Activated CD4-positive, alpha-beta T cell treated with anti-CD3 and anti-CD28 coated beads for 4 hours (primary cell): ENCODE measurements at places on chromosomes 2 and 18.

- DNase-seq = no peak
These were observed 4.8 kb upstream of the IMPA2 start for GRCh38 chr18:11976315-11977152.

DNA sequence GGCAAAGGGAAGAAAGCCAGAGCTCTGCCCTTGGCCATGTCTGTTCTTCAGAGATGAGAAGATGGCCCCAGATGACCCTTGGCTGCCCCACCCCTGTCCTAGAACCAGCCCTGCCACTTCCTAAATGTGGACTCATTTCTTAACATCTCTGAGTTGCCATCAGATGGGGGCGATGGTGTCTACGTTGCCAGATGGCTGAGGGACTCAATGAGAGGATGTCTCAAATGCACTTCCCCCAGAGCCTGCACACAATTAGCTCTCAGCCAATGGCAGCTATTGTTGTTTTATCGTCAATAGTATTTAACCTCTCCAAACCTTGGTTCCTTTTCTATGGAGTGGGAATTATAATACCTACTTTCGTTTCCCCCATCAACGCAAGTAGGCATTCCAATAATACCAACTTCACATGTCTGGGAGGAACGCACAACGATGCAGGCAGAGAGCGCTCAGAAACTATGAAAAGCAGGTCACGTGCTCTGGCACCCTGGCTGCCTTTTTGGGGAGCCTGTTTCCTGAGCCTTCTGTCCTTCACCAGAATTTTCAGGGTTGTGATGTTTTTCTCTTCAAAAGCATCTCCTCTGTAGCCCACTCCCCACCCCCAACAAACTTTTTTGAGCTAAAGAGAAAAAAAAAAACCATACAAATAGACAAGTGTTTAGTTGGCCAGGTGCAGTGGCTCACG lies 100.3 kb downstream of the MCFD2 start:
- DNase-seq = no peak

DNA sequence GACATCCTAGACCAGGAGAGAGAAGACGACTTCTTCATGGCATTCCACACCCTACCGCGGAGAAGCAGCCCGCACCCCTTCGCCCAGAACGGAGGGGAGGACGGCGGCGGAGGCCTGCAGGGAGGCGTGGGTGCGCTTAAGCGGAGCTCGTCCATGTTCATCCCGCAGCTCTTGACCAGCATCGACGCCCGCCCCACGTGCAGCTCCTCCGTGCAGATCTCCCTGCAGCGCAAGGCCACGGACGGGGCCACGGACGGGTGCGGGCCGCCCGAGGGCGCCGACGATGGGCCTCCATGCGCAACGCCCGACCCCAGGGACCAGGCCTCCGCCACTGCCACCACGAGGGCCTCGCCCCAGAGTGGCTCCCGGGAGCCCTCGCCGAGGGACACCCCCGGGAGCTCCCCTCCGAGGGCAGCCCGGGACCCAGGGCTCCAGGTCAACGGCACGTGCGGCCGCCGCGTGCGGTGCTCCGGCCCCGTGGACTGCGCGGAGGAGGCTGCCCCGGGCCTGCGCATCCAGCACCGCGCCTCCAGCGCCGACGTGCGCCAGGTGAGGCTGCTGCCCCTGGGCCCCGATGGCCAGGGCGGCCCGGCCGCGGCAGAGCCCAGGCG lies 211.8 kb downstream of the NEDD4L start:
- DNase-seq = no peak

- no peak for DNase-seq
These were observed 73.6 kb downstream of the MAIP1 start for GRCh38 chr2:200028998-200029397.

GRCh38 chr2:28377984-28378678 lies 14.5 kb upstream of the FOSL2 start:
- DNase-seq = no peak

DNA sequence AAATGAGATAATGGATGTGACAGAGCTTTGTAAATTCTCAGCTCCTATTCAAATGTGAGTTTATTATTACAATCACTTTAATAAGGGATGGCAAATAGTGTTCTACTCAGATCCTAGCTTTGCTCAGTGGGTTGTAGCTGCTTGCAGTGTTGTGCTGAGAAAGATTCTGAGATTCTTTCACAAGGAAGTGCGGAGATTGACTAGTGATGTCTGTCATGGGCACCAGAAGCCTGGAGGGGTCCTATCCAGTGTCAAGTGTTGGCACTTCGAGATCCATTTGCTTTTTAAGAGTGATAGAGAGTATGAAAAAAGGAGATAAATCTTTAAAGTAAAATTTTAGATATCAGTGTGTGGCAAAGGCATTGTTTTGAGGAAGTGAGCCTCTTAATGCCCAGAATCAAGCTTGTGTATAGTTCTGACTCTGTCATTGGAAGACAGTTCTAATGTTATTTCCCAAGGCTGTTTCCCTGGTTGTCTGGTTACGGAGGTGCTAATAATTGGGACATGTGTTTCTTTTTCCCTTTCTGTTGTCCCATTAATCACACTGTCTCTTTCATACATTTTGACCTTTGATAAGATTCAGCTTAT lies 181.7 kb upstream of the SPRED2 start:
- no peak for DNase-seq

DNA sequence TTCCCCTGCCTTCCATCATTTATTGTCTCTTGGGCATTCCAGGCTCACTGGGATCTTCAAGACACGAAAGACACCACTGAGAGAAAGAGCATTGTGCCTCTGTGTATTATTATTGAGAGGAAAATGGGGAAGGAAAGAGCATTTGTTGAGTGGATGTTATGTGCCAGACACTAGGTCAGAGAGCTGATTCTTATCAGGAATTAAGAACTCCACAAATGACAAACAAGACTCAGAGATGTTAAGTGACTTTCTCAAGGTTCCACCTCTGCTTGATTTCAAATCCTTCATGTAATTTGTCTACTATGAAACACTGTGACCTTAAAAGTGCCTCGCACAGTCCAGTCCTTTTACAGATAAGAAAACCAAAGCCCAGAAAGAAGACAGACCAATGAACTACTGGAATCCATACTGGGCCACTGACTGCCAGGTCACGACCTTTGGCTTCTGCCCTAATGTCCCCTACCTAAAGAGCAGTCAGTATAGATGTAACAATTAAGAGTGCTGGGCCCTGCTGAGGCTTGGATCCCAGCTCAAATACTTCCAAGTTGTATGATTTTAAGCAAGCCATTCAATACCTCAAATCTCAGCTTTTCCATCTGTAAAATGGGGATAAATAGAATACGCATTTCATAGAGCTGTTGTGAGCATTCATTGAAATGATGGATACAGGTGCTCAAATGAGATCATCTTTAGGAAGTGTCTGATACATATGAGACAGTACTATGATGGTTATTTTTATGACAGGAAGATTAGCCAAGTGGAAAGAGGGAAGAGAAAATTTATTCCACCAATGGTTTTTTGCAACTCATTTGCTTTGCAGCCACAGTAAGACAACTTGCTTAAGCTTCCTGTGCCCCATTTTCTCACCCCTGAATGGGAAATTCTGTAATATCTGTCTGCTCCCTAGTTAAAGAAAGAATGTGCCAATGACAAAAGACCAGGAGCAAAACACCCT lies 10.9 kb downstream of the KLF7 start:
- no peak for DNase-seq

DNA sequence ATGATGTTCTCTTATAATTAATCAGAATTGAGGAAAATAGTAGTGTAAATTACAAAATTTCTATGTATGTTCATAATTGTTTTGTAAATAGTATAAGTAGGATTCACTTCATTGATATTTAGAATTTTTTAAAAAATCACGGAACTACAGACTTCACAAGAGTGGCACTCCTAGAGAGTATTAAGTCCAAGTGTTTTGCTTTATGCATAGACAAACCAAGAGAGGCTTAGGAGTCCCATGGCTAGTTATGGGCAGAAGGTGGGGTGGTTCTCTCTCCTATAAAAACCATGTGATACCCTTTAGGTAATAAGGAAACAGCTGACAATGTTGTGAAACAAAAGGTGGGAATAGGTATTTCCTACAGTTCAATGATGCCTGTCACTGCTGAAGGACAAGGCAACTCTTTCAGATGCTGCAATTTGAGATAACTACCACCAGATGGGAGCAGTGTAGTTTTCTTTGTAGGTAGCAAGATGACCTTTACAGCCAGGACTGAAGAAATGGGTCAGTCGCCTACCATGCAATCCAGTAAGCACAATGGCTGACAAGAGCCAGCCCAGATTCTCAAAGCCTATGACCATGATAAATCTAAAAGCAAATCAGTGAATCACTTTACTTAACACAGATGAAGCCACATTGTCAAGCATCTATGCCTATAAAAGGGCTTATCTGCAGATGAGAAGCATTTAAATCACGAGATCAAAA lies 83.9 kb downstream of the AAK1 start:
- DNase-seq = no peak

- DNase-seq = no peak
These were observed 15.8 kb upstream of the SFXN5 start for GRCh38 chr2:73087311-73087710.

GRCh38 chr2:144514616-144515091 lies 5.3 kb downstream of the ZEB2 start:
- no peak for DNase-seq

GRCh38 chr2:26424221-26424620 lies 22.5 kb downstream of the DRC1 start:
- no peak for DNase-seq

DNA sequence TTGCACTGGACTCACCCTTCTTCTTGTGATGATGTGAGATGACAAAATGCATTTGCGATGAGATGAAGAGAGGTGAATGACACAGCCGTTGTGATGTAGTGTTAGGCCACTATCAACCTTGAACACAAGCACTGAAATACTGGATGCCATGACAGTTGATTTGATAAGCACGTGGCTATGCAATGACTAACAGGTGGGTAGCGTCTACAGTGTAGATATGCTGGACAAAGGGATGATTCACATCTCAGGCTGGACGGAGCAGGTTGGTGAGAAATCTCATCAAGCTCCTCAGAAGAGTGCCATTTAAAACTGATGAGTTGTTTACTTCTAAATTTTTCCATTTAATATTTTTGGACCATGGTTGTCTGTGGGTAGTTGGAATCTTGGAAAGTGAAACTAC lies 375.8 kb upstream of the LYPD1 start:
- DNase-seq = no peak
